ENCODE measurements at places on chromosomes 1 and 21.

- DNase-seq: no peak
Measured at GRCh38 chr1:204131978-204132377, 19.9 kb downstream of the ETNK2 start.

DNA sequence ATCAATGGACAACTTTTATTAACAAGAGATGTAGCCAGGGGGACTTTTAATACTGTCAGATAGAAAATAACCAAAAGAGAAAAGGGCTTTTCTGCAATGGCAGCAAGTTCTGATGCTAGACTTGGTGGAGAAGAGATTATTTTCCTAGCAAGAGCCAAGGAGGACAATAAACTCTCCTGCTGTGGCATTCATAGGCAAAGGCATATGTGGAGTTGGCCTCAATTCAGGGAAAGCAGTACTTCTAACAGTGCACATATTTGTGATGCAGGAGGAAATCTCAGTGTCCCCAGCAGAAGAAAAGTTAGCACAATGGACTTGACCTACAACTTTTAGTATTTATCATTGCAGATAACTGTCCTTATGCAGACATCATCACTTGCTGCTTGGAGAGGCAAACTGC is 75.1 kb upstream of the GRIK1 start:
- no peak for DNase-seq

- DNase-seq: no peak
Measured at GRCh38 chr1:111481387-111482221, 7.8 kb downstream of the C1orf162 start.

GRCh38 chr1:83942914-83943313 is 56.0 kb downstream of the TTLL7 start:
- no peak for DNase-seq

DNA sequence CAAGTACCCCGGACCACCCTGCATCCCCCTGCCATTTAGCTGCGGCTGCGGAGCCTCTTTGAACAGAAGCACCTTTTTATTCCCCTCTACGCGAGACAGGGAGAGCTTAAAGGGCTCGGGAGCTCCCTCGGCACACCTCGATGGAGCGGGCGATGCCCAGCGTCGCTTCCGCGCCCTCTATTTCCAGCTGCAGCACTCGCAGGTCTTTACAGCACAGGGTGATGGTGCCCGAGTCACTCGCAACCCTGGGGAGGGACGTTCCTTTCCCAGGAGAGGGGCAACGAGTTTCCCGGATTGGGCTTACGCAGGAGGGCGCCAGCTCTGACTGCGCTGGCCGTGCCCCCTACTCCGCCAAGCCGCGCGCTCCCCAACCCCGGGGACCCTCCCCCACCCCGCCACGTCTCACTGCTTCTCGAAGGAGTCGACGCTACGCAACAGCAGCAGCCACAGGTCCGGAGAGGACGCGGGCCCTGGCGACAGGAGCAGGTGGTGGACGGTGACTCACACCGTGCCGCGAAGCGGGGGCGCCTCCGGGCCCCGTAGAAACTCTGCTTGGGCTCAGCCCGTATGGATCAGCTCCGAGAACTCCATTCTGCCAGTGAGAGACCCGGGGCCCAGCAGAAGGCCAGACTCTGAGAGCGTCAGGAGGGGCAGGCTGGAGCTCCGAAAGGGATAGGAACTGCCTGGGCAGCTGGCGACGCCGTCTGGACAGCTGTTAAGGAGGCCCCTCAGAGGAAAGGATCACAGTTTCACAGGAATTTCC is 5.8 kb upstream of the FAM167B start:
- DNase-seq: no peak

DNA sequence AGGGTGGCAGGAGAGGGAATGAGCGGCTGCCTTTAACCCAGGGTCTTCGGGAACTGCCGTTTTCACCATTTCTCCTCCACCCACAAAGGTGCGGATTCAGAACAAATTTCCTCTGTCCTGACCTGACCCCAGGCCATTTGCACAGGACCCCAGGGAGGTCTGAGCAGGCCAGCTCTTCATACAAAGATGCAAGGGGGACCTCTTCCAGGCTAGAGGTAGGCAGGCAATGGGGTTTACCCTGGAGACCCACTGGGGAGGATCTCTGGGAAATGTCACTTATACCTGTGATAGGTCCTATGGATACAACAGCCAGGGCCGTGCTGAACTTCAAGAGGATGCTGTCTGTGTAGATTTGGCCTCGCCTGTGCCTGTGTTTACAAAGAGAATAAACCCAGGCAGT is 89.7 kb upstream of the VAMP3 start:
- DNase-seq: no peak

- no peak for DNase-seq
Measured at GRCh38 chr1:18178111-18178510, 70.5 kb downstream of the IGSF21 start.

DNA sequence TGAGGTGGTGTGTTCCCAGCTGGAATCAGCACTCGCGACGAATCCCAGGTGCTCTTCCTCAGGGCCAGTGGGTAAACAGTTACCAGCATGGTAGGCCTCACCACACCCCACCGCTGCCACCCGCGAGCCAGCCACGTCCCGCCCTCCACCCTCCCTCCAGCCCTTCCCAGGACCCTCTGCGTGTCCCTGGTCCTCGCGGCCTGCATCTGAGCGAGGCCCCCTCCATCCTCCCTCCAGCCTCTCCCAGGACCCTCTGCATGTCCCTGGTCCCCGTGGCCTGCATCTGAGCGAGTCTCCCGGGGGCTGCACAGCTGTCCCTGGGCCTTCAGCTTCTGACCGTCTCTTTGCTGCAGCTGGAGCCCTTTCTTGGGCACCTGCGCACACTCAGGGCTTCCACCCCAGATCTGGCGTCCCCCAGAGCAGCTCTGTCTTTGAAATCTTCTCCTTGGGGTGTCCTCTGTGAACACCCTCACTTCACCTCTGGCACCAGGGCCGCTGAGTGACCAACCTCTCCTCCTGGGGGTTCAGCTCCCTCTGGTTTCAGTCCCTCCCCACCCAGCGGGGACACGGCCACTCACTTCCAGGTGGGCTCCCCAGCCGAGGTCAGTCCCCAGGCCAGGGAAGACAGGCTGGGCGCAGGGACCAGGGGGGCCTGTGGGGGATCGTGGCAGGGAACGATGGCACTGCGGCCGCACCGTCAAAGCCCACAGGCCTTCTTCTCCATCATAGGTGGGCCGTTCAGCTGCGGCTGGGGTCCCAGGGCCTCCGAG is 57.8 kb upstream of the COL6A2 start:
- DNase-seq: no peak

GRCh38 chr1:79899914-79900313 is 893.4 kb upstream of the ADGRL4 start:
- no peak for DNase-seq

DNA sequence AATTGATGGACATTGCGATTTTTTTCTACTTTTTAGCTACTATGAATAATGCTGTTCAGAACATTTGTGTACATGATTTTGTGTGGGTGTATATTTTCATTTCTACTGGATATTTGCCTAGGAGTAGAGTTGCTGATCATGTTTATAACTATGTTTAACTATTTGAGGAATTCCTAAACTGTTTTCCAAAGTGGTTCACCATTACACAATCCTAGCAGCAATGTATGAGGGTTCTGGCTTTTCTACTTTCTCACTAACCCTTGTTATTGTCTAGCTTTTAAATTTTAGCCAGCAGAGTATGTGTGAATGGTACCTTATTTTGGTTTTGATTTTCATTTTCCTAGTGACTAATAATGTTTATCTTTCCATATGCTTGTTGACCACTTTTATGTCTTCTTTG is 86.2 kb downstream of the ATG4C start:
- no peak for DNase-seq

- DNase-seq: no peak
Measured at GRCh38 chr1:25593861-25594260, 22.7 kb upstream of the MAN1C1 start.

DNA sequence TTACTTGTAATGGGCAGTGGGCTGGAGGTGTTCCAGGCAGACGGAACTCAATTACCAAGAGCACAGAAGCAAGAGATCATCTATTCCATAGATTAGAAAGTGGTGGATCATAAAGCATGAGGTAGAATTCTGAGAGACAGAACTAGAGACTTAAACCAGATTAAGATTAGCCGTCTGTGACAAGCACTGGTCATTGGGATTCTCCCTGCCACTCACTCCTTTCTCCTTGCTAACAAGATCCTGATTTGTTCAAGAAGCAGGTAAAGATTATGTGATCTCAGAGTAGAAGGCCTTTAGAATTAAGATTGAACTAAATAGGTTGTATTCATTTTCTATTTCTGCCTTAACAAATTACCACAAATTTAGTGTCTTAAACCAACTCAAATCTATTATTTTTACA is 1.5 kb upstream of the HSPA13 start:
- no peak for DNase-seq
